HTR-8/SVneo (cell line): ENCODE measurements at places on chromosomes 5 and 9.

GRCh38 chr9:135281791-135282737 lies 194.6 kb downstream of the OLFM1 start:
- DNase-seq, result peak; percentile 12

DNA sequence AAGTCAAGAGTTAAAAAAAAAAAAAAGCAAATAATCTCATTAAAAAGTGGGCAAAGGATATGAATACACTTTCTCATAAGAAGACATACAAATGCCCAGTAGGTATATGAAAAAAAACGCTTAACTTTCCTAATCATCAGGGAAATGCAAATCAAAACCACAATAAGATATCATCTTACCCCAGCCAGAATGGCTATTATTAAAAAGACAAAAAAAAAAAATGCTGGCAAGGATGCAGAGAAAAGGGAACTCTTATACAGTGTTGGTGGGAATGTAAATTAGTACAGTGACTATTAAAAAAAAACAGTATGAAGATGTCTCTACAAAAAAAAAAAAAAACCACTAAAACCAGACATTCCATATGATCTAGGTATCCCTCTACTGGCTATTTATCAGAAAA lies 79.4 kb downstream of the LPAR1 start:
- no peak for DNase-seq

DNA sequence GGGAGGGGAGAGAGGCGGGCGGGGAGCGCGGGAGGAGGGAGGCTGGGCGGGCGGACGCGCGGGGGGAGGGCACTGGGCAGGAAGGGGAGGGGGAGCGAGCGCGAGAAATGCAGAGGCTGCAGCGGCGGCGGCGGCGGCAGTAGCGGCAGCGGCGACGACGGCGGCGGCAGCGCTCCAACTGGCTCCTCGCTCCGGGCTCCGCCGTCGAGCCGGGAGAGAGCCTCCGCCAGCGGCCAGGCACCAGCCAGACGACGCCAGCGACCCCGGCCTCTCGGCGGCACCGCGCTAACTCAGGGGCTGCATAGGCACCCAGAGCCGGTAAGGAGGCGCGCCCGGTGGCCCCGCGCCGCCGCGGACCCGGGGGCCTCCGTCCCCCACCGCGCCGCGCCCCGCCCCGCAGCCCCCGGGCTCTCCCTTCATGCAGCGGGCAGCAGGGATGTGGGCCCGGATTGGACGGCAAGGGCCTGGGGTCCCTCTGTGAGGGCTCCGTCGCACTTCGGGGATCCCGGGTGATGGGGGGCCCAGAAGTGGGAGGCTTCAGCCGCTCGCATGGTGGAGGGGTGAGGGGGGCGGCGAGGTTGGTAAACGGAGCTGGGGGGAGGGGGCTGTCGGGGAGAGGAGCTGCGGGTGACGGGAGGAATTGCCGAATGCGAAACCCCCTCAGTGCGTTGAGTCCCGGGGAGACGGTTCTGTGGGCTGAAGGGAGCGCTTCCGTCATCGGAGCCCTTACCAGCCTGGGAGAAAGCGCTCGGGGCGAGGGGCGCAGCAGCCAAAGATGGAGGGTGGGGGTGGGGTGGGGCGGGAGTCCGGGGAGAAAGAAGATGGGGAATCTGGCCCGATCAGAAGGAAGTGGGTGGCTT lies at the start of gene BASP1:
TSS of gene BASP1 (plus strand) at position 139 of the 860 bp plus-strand sequence. CDS start 57,586 bp downstream, outside the sequence.
- DNase-seq, result peak; percentile 59

DNA sequence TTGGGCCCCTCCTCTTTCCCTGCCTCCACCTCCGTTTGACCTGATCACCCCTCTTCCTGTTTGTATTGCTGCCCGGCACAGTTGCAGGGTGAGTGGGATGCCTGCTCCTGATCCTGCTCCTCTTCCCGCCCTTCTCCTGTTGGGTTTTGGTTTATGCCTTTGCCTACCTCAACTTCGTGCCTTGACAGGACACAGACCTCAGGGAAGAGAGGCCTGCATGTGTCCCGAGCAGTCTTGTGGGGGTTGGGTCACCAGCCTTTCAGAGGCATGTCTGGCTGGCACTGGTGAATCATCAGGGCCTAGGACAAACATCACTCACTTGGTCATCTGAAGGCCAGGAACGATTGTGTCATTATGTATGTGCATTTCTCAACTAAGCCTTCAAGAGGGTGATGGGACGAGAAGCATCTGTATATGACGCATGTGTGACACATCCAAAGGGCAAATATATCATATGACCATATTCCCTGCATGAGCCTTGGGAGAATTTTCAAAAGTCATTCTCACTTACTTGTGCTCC lies 56.9 kb downstream of the NPR3 start:
- DNase-seq, result peak; percentile 89

DNA sequence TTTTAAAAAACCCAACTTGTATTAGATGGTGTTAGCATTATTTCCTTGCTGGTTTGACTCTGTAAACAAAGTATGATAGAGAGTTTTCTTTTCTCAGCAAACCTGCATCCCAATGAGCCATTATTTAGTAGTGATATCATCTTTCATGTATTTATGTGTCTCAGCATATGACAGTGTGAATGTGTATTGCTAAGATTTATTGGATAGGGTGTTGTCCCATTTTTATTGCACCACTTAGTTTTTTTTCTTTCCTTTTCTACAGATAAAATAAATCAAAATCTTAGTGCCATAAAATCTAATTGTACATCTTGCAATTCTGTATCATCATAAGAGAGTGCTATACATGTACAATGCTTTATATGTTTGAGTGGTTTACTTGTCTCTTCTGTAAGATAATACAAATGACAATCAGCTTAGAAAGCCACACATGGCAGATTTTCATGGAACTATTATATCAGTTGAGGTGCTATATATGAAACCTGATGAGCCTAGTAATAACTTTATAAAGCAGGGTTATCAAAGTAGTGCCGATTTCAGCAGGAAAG lies 149.2 kb upstream of the CYLC2 start:
- DNase-seq, result no peak

DNA sequence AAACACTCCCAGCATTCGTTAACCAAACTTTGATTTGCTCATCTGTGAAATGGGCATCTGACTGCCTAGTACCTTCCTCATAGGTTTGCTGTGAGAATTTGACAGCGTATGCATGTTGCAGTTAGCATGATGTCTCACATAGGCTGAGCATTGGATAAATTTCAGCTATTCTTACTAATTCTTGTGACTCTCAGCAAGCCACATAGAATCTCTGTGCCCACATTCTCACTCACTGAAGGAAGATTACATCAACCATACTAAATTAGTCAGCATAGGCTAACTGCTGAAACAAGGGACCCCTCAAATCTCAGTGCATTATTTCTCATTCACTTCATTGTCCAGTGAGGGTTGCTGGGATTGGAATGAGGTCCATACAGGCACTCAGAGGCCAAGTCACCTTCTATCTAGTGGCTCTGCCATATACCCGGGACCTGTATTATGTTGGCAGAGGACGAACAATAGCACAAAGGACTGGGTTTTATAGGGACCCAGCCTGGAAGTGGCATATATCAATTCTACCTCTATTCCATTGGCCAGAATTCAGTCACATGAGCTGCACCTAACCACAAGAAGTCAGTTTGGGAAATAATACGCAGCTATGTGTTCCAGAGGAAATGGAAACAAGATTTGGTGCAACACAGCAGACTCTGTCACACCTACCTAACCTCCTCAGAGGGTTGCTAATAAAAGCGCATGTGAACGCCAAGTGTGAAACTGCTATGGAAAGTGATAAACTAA lies 4.2 kb upstream of the PTGER4 start:
- no peak for DNase-seq

DNA sequence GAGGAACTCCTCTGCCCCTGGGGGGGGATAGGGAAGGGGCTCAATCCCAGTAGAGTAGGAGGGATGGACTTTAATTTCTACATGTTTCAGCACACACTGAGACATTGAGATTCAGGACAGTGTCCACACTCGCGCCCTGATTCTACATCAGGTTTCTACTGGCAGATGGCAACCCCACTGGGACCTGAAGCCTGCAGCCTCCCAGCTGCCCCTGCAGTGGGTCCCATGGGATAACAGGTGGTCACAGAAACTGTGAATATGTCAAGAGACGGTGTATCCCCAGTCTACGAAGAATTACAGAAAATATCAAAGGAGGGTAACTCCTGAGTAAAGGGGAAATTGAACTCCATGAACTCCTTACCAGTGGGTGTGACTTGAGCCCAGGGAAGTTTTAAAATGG lies 2.4 kb upstream of the TERT start:
- DNase-seq, result no peak

- DNase-seq, result peak; percentile 1
These were observed 366.9 kb downstream of the DMRTA1 start for GRCh38 chr9:22813529-22813928.

- DNase-seq, result no peak
These were observed 420.5 kb downstream of the EBF1 start for GRCh38 chr5:158679221-158679641.

DNA sequence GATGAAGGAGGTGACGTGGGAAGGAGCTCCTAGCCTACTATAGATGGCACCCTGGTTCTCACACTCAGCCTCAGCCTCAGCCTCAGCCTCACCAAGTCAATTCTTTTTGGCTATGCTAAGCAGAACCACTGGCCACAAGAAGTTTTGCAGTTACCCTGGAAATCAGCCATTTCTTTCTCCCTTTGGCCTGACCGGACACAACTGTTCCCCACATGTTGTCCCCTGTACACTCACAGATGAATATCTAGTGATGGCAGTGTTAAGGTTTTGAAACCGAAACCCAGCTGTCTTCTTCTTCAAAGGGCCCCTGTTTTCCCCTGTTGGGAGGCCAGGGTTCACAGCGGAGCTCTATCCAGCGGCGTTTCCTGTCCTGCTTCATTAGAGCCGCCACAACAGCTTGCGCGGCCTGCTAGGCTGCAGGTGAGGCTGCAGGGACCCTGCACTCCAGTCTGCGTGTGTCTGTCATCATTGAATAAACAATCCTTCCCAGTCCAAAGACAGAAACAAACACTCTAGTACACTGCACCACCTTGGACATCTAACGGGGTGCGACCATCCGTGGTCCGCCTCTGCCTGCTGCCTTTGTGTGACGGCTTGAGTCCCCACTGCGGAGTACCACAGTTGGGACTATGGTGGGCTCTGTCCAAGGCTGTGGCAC lies 250.5 kb downstream of the DENND1A start:
- DNase-seq, result no peak

GRCh38 chr5:30390095-30390494 lies 803.4 kb upstream of the CDH6 start:
- no peak for DNase-seq

DNA sequence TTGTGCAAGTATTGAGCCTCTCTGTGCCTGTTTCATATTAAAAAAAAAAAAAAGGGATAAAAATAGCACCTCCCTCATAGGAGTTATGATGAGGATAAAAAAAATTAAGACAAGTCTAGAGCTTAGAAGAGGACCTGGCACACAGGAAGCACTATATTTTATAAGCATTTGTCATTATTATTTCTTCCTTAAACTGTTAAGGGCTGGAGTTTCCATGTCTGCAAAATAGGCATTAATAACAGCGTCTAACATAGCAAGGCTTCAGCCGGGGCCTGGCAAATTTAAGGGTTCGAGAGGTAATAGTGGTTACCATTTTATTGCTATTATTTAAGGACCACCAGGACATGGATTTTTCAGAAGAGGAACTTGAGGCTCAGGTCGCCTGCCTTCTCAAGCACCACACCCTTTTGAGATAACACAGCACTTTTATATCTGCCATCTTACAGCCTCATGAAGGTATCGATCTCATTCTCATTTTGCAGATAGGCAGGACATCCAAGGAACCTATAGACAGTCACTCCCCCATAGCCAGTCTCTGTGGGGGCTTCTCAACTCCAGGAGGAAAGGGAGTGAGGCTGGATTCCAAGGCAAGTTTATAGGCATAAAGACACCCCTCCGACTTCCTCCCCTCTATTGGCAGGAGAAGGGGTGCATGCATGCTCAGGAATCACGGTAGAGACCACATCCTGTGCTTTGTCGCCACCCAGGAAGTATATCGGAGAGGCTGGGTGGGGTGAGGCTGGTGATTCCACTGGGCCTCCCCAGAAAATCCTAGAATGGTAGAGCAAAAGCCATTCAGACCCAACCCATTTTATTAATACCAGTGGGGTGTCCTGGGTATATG lies 2.4 kb downstream of the ANXA6 start:
- no peak for DNase-seq

GRCh38 chr9:105142406-105143135 lies 101.9 kb upstream of the SLC44A1 start:
- DNase-seq, result no peak

DNA sequence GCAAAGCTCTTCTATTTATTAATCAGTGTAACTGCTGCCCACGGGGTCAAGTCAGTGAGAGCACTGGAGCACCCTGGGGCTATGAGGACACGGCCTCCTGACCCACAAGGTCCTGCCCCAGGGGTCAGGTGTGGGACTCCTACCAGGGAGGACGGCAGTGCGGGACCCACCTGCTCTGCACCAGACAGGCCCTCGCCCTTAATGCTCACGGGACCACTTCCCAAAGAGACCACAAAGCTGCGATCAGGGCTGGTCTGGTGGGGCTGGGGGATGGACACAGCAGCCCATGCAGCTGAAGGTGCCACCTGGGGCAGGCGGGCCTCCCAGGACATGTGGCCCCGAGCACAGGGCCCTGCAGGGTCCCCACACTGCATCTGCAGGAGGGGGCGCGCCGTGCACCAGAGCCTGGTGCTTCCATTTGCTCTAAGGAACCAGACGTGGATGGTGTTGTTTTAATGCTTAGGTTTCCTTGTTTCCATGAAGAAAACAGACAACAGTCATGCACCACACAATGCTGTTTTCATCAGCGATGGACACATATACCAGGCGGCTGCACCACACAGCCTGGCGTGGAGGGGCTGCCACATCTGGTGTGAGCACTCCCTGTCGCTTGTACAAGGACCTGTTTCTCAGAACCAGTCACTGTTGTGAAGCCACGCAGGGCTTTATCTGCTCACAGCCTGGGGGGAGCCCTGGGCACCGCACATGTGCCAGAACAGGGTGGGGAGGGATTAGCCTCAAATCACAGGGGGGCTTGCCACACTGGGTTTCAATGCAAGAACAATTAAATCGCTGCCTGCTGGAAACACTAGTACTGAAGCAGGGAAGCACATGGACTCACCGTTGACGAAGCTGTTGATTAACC lies 22.6 kb downstream of the CLPTM1L start:
- no peak for DNase-seq

DNA sequence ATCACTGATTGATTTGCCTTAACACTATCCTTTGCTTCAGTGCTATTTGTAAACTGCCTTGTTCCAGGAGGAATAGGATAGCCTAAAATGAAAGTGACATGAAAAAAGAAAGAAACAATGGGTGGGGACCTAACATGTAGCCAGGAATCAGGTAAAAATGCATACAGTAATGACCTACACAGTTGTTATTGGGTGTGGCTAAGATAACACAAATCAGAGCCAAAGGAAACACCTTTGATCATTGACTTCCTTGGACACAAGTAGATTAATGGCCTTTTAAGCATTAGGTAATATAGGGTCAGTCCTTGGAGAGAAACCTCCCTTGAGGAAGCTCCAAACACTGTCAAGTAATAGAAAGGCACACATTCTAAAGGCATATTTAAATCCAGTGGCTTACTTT lies 220.4 kb downstream of the TRPM3 start:
- no peak for DNase-seq

DNA sequence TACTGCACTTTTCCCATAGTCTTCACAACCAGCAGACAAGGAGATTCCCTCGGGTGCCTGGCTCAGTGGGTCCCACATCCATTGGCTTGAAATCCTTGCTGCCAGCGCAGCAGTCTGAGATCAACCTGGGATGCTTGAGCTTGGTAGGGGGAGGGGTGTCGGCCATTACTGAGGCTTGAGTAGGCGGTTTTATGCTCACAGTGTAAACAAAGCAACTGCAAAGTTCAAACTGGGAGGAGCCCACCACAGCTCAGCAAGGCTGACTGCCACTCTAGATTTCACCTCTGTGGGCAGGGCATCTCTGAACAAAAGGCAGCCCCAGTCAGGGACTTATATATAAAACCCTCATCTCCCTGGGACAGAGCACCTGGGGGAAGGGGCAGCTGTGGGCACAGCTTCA lies 512.3 kb upstream of the MPDZ start:
- DNase-seq, result no peak
